ENCODE measurements at places on chromosomes 5 and 9. TPM values are rescaled to one million over a fixed set of nuclear protein-coding genes. Genes with fewer than 3 reads are reported as not detected.
A peak's percentile ranks its signal among the peaks of the same experiment; 100 is the strongest.

The SLC4A9 gene
- total RNA-seq, result not detected

The CER1 gene
- total RNA-seq, result not detected

The NUTM2G gene
- total RNA-seq, result not detected

The KIAA1958 gene
- 10.7 TPM for total RNA-seq

The NPM1 gene
- total RNA-seq, result 727 TPM

DNA sequence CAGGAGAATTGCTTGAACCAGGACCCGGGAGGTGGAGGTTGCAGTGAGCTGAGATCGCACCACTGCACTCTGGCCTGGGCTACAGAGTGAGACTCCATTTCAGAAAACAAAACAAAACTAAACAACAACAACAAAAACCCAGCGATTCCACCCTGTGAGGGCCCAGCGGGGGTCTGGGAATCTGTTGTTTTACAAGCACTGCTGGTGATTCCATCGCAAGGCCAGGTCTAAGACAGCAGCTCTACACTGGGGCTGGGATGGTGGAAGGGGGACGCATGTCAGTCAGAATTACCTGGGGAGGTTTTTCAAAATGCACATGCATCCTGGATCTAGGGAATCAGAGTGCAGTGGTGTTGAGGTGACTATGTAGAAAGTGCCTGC lies 90.9 kb downstream of the ANKRD55 start:
- no peak overlapping the region for H3K27ac ChIP-seq
- H3K36me3 ChIP-seq, result no peaks in the 10 kb centered on the region
- DNase-seq, result no peak
- H3K27me3 ChIP-seq, result no peaks in the 10 kb centered on the region

DNA sequence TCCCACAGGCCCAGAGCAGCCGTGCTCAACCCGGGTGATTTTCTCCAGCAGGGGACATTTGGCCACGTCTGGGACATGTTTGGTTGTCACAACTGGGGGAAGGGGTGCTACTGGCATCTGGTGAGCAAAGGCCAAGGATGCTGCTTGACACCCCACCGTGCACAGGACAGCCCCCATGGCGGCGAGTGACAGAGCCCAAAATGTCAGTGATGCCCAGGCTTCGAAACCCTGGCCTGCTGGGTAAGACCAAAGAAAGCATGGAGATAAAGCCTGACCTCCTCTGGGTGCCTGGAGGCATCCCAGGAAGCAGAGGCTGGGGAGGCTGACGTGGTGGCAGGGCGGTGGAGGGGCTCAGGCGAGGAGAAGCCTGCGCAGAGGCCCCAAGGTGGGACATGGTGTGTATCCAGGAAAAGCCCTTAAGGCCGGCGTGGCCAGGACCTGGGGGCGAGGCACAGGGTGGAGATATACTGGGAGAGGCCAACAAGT lies 66.4 kb downstream of the ZNF354C start:
- no peaks in the 10 kb centered on the region for H3K36me3 ChIP-seq
- H3K27ac ChIP-seq, result no peak overlapping the region
- no peaks in the 10 kb centered on the region for H3K4me1 ChIP-seq

DNA sequence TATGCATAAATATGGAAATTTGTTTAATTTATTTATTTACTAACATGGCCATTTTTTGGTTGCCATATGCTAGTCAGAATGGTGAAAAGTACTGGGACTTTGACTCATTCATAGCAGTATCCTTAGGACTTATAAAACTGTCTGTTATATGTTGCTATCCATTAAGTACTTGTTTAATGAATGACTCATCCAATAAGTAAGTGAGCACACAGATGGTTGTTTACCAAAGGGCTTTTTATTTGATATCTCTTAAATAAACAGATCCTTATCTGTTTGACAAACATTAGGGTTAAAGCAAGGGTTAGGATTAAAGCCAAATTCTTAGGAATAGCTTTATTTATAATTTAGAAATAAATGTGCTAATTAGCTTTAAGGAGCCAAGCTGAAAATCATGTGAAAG lies 183.4 kb downstream of the FBXO4 start:
- DNase-seq, result no peak
- no peak overlapping the region for H3K4me3 ChIP-seq
- H3K27me3 ChIP-seq, result no peaks in the 10 kb centered on the region
- H3K4me1 ChIP-seq, result no peaks in the 10 kb centered on the region
- no peak overlapping the region for H3K27ac ChIP-seq

- peaks cover 98% of the 10 kb centered on the region for H3K36me3 ChIP-seq
- H3K27me3 ChIP-seq, result no peaks in the 10 kb centered on the region
- no peak for DNase-seq
- H3K4me1 ChIP-seq, result no peaks in the 10 kb centered on the region
- no peak overlapping the region for H3K27ac ChIP-seq
Observed at GRCh38 chr5:7897014-7897600, 28.2 kb downstream of the MTRR start.

DNA sequence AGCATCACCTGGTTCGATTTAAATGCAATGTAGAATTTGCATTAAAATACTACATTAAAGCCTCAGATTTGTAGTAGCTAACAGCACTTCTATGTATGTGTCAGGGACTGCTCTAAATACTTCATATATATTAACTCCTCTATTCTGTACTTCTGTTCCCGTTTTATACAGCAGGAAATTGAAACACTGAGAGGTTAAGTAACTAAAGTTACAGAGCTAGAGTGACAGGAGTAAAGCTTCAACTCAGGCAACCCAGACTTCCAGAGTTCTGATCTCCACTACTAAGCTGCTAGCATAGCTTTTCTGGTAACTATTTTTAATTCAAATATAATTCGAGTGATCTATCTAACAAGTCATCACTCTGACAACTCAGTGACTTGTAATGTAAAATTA lies 619 bp upstream of the APC start:
- H3K4me3 ChIP-seq, result peak overlapping the region; percentile 50
- no peak for DNase-seq
- peak overlapping the region; percentile 44 for H3K27ac ChIP-seq
- H3K27me3 ChIP-seq, result no peaks in the 10 kb centered on the region
- H3K36me3 ChIP-seq, result no peaks in the 10 kb centered on the region

- no peaks in the 10 kb centered on the region for H3K27me3 ChIP-seq
- no peaks in the 10 kb centered on the region for H3K36me3 ChIP-seq
- H3K4me1 ChIP-seq, result no peaks in the 10 kb centered on the region
- DNase-seq, result no peak
- peak overlapping the region; percentile 58 for H3K27ac ChIP-seq
- no peak overlapping the region for H3K4me3 ChIP-seq
Observed at GRCh38 chr9:78695519-78695918, 398.6 kb downstream of the PSAT1 start.

- no peak overlapping the region for H3K4me3 ChIP-seq
- DNase-seq, result peak; percentile 94
- H3K36me3 ChIP-seq, result no peaks in the 10 kb centered on the region
- H3K27ac ChIP-seq, result no peak overlapping the region
Observed at GRCh38 chr9:13863112-13863511, 450.8 kb downstream of the NFIB start.

DNA sequence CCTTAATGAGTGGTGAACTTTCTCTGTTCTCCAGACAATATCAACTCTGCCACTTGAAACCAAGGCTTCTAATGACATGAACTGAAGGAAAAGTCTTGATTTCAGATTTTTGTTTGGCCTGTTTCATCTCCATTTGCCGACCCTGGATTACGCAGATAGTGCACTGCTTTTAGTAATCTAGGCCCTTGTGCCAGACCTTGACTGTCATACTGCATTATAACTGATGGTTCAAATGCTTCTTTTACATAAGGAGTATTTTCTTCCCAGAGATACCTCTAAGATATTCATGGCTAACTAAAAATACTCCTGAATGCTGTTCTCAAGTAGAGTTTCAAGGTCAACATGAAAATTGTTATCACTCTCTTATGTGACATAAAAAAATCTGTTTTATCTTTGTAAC lies 238.7 kb upstream of the SEMA6A start:
- no peaks in the 10 kb centered on the region for H3K36me3 ChIP-seq
- H3K27me3 ChIP-seq, result no peaks in the 10 kb centered on the region
- H3K27ac ChIP-seq, result no peak overlapping the region
- no peak overlapping the region for H3K4me3 ChIP-seq
- no peaks in the 10 kb centered on the region for H3K4me1 ChIP-seq
- DNase-seq, result no peak

DNA sequence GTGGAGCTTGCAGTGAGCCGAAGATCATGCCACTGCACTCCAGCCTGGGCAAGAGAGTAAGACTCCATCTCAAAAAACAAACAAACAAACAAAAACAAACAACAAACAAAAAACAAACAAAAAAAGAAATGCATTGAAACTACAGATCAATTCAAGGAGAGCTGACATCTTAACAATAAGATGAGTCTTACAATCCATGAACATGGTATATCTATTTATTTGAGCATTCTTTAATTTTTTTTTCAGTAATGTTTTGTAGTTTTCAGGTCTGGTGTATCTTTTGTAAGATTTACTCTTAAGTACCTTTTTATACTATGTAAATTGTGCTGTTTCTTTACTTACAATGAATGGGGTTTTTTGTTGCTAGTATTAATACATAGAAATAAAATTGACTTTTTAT lies 140.1 kb upstream of the DAPK1 start:
- no peak overlapping the region for H3K27ac ChIP-seq
- no peaks in the 10 kb centered on the region for H3K27me3 ChIP-seq
- no peaks in the 10 kb centered on the region for H3K4me1 ChIP-seq
- no peaks in the 10 kb centered on the region for H3K36me3 ChIP-seq
- H3K4me3 ChIP-seq, result no peak overlapping the region
- no peak for DNase-seq

- peaks cover 22% of the 10 kb centered on the region for H3K4me1 ChIP-seq
- peaks cover 8% of the 10 kb centered on the region for H3K27me3 ChIP-seq
- peak within 1 kb of the TSS; percentile 82 for H3K27ac ChIP-seq
- peak; percentile 93 for DNase-seq
- H3K4me3 ChIP-seq, result peak within 1 kb of the TSS; percentile 61
Observed at GRCh38 chr9:111599092-111599954, at the start of gene PTGR1. PTGR1 (minus strand) TSS chr9:111599647; CDS start chr9:111597422, 2,225 bp downstream.

DNA sequence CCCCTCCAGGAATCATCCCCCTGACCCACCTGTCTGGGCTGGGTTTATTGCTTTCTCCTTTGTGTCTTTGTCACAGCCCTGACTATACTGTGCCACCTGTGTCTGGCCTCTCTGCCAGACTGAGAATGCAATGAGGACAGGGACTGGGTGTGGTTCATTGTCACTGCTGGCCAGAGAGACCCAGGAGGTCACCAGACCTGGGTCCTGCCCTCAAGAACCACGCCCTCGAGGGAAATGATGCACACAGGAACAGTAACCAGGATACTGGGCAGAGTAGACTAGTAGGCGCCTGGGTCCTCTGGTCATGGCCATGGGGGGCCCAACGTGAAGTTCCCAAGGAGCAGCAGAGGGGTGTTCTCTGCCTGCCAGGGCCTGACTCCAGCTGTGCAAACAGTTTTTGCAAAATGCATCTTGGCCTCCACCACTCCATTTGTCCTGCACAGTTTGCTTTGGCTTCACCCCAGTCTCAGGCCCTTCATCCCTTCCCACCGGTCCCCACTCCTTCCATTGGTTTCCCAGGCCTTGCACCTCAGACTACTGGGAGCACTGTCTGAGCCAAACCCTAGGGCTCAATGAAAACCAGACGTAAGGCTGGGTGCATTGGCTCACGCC lies 17.8 kb downstream of the RGS3 start:
- DNase-seq, result no peak
- H3K4me3 ChIP-seq, result no peak overlapping the region
- H3K4me1 ChIP-seq, result peaks cover 3% of the 10 kb centered on the region
- no peaks in the 10 kb centered on the region for H3K36me3 ChIP-seq

GRCh38 chr5:179827680-179828079 lies 7.0 kb downstream of the SQSTM1 start:
- H3K27ac ChIP-seq, result peak overlapping the region; percentile 60
- H3K4me3 ChIP-seq, result no peak overlapping the region
- DNase-seq, result no peak
- H3K36me3 ChIP-seq, result peaks cover 100% of the 10 kb centered on the region

DNA sequence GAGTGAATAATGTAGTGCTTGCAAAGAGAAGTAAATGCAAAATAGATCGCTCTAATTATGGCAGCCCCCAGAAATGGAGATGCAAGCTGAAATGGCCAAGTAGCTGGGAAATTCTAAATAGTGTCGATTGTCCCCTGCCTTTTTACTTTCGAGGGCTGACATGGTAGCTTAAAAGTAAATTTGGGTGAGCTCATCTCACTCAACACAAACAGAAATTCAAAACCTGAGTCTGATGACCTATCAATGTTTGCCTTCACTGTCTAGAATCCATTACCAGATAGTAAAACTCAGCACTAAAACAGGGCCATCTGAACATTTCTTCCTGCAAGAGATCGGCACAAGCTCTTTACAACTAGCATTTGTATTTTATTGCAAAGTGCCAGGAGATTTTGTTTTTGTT lies 7.0 kb upstream of the LHX2 start:
- H3K36me3 ChIP-seq, result no peaks in the 10 kb centered on the region
- H3K27me3 ChIP-seq, result peaks cover 95% of the 10 kb centered on the region

Data from left lung (tissue), 14 donors.